ENCODE measurements at places on chromosomes 3 and 15.

DNA sequence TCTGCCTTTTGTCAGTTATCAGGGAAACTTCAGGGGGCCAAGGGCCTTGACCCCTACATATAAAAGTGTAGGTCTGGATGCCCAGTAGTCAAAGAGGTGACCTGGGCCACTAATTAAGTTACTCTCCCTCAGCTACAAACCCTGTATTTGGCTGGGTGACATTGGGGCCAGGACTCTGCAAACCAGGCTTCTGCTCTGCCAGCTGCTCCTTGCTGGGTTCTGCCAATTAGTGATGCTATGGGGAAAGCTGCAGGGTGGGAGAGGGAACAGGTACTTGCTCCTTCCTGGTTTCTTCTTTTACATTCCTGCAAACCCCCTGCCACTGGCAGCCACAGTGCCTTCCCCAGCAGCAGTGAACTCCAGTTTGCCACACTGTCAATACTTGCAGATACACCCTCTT, 179.2 kb downstream of the CADPS start:
- DNase-seq, result no peak

DNA sequence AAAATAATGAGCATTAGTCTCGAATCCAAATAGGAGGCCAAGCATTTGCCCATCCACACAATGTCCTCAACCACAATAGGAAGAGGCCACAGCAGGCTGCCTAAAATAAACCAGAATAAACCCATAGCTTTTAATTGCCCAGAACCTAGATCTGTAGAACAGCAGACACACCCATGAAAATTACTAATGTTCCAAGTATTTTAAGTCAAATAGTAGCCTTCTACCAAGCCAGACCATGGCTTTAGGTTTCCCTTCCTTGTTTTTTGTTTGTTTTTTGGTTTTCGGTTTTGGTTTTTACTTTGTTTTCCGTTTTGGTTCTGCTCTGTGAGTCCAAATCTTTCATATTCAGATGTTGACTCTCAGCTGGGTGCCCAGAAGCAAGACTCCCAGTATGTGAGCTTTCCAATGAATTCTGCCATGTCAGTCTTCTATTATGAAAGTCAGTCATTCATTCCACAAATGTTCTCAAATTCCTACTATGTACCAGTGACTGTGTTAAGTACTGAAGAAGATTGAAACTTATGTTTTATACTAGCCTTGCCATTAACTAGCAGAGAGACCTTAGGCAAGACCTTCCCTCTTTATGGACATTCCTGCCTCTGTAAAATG, 57.8 kb upstream of the BOC start:
- DNase-seq, result no peak

DNA sequence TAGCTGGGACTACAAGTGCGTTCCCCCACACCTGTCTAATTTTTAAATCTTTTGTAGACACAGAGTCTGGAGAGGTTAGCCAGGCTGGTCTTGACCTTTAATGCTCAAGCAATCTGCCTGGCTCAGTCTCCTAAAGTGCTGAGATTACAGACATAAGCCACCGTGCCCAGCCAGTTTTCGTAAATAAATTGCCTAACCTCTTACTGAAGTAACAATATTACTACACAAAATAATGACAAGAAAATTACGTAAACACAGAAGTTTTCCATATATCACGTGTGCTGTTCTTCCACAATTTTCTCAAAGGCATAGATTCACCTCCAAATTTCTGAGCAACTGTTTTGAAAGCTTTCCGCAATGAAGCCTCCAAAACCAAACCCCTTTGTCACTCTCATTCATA, 58.1 kb upstream of the PROK2 start:
- no peak for DNase-seq

DNA sequence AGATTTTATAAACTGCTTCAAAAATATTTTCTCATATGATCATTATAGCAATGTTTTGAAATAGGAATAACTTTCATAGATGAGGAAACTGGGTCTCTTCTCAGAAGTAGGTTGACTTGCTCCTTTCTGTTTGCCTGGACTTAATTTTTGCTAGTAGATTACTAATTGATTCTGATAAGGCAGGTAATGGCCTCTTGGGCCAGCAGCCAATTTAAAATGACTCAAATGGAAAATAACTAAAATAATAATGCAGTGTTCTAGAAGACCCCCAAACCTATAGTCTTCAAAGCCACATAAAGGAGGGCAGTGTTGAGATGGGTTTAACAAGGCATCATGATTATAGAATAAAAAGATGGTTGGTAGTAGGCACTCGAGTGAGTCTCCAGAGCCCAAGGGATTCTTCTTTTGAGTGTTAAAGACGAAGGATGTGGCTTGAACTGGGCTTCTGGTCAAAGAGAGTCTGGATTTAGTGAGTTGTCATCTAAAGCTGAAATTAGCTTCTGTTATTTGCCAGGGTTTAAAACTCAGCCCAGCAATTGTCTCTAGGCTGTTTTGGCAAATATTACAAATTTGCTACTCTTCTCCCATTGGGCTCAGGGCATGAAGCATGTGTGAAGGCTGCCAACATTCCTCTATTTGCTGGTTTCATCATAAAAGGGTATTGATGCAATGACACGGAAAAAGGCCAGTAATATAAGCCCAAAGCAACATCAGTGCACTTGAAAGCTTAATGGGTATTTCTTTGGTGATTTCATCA, 297.1 kb upstream of the MEIS2 start:
- no peak for DNase-seq

- no peak for DNase-seq
Observed at GRCh38 chr3:16520970-16521881, 7.7 kb upstream of the RFTN1 start.

- no peak for DNase-seq
Observed at GRCh38 chr3:116863822-116864589, 154.4 kb downstream of the TUSC7 start.

GRCh38 chr3:106814231-106814630, 563.0 kb upstream of the CCDC54 start:
- no peak for DNase-seq

DNA sequence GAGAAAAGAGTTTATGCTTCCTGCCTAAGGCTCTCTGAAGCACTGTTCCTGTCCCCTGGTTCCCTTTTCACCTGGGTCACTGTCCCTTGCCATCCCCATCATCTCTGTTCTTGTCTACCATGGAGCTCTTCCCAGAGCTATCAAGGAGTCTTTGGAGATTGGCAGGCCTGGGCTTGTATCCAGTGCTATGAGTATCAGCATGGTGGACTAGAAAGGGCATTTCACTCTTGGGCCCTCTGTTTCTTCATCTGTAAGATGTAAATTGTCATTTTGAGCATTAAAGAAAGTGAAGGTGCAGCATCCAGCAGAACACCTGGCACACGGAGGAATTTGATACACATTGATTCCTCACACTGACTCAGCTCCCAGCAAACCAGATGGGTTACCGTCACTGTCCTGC, 388.2 kb downstream of the CACNA2D3 start:
- DNase-seq, result no peak

GRCh38 chr15:75069301-75069925, 46.0 kb downstream of the PPCDC start:
- DNase-seq, result no peak

GRCh38 chr3:58144478-58145325, 66.1 kb downstream of the DNASE1L3 start:
- DNase-seq, result no peak

DNA sequence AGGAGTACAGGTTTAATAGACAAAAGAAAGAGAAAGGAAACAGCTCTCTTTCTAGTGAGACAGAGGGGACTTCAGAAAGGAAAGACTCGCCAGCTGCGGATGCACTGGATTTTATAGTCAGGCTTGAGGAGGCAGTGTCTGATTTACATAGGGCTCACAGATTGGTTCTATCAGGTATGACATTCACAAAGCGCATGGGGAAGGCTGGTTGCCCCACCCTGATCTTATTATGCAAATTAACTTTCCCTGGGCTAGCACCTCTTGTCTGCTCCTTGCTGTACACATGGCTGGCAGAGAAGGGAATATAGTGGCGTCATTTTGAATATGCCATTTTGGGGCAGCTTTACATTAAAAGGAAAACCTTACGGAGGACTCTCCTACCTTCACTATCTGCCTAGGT, 938.4 kb upstream of the SEMA6D start:
- DNase-seq, result no peak

GRCh38 chr15:47639042-47639441, 78.3 kb upstream of the SEMA6D start:
- no peak for DNase-seq

DNA sequence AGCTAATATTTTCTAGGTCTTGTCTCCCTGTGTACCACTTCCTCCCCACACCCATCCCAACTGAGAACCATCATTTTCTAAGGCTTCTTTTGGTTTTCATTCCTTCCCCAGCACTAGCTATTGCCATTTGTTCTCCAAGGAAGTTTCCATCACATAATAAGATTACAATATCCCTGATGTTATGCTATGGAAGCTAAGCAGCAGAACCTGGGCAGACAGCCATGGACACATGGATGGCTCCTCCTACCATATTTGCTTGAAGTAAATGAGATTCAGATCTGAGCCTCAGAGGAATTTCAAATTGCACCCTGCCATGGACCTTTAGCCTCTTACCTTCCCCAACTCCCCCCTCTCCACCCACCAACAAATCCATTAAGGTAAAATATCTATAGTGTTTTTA, 31.5 kb downstream of the GASK1A start:
- DNase-seq, result no peak

DNA sequence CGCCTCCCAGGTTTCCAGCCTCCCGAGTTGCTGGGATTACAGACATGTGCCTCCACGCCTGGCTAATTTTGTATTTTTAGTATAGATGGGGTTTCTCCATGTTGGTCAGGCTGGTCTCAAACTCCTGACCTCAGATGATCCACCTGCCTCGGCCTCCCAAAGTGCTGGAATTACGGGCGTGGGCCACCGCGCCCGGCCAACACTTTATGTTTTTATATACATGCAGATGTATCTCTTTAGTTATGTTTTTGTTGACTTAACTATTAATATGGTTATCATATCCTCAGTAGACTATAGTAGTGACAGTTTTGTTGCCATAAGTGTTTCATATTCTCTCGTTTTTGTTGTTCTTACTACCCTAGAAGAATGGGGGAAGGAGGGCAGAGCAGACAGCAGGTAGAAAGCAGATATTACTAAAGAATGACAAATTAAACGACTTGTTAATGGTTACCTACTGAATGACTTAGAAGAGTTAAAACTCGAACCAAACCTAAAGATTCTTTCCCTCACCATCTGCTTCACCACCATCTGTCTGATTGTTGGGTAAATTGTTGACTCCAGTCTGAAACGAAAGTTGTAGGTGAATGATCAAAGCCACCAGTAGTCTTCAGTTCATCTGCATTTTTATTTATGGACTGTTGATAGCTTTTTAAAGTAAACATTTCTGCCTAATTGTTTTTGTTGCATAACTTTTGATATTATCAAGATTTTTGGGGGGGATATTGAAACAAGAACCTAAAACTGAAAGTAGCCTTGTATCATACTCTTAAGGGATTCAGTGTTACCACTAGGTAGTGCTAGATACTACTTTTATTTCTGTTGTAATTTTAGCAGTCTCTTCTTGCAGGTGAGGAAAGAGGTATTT, 89.3 kb downstream of the RASA2 start:
- DNase-seq, result peak; percentile 32

DNA sequence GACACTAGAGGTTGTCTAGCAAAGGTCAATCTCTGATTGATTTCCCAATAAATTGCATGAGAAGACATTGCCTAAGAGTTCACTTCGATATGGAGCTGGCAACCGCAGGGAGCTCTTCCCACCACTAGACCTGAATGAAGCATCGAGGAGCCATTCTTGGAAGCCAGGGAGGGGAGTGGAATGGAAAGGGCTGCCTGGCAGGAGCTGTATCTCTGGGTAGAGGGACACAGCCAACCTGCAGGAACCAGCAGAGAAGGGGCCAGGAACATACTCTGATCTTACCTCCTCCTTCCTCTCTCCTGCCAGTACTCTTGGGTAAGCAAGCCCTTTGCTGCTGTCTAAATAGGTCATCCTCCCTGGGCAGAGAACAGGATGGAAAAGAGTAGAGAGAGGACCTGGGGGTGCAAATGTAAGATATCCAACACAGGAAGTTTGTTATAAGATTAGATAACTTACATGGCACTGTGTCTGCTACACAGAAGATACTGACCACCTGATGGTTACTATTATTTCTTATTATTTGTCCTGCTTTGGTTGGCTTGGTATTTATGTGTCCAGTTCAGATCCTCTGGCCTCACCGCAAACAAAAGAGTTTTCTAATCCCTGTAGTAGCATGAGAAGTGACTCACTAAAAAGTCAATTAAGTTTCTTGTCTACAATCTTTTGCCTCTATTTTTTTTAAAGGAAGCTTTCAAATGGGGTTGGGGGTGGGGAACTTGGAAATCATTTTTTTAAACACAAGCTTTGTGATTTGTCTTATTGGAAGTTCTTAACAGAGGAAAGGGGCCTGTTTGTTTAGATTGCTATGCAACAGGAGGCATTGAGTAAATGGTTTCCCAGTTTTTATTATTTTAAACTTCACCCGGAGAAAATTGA, 156.7 kb upstream of the TSC22D2 start:
- DNase-seq, result no peak

DNA sequence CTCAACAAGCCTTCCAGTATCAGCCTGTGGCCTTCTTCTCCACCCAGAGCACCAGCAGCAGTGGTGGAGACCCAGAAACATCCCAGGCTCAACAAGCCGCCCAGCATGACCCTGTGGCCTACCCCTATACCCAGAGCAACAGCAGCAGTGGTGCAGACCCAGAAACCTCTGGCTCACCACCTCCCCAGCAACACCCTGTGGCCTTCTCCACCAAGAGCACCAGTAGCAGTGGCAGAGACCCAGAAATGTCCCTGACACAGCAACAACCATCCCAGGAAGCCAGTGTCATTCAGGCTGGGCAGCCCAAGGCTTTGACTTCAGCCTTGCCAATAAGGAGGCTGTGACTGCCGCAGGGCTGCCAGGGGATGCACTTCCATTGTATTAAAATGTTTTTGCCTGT, 16.3 kb upstream of the EMC3 start:
- DNase-seq, result no peak

GRCh38 chr15:59340325-59340724, 32.3 kb downstream of the MYO1E start:
- no peak for DNase-seq

DNA sequence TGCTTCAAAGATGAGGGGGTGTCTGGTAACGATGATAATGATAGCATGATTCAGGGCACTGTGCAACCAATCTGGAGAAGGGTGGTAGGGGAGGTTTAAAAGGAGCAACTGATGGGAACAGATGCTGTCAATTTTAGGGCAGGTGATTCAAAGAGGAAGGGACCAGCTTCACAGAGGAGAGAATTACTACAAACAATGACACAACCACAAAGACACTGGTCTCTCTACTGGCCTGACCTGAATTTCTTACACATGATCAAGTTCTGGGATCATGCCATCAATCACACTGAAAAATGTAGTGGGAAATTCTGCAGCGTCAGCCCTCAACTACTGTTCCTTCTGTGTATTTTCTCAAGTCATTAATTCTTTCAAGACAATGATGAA, 2.6 kb upstream of the CDV3 start:
- no peak for DNase-seq

DNA sequence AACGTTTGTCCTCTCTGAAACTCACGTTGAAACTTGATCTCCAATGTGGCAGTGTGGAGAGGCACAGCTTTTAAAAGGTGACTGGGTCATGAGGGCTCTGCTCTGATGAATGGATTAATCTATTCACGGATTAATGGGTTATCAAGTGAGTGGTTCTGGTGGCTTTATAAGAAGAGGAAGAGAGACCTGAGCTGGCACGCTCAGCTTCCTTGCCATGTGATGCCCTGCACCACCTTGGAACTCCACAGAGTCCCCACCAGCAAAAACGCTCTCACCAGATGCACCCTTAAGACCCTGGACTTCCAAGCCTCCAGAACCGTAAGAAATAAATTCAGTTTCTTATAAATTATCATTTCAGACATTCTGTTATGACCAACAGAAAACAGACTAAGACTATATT, 2.6 kb downstream of the PPP1R2 start:
- DNase-seq, result no peak

Data from stimulated activated naive CD4-positive, alpha-beta T cell (primary cell).